Effector memory CD4-positive, alpha-beta T cell (primary cell): ENCODE measurements at places on chromosomes 13 and 19.
A peak's percentile ranks its signal among the peaks of the same experiment; 100 is the strongest.

DNA sequence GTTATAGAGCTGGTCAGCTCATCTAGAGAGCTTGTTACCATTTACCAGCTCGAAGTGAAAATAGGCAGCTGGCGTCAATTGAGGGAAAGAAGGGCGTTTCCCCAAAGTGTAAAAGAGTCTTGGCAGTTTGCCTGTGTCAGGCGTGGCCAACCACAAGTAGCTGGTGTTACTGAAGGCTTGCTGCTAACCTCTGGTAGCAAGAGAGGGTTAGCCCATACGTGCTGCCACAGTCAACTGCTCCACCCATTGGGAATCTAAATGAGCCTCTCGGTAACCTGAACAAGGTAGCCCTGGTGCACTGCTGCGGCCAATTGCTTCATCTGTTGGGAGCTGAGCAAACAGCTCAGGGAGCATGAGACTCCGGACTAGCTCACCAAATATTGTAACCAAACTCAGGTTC lies 314.9 kb upstream of the SLITRK5 start:
- DNase-seq: no peak

- DNase-seq: no peak
Measured at GRCh38 chr13:40047322-40047771, 391.9 kb downstream of the COG6 start.

DNA sequence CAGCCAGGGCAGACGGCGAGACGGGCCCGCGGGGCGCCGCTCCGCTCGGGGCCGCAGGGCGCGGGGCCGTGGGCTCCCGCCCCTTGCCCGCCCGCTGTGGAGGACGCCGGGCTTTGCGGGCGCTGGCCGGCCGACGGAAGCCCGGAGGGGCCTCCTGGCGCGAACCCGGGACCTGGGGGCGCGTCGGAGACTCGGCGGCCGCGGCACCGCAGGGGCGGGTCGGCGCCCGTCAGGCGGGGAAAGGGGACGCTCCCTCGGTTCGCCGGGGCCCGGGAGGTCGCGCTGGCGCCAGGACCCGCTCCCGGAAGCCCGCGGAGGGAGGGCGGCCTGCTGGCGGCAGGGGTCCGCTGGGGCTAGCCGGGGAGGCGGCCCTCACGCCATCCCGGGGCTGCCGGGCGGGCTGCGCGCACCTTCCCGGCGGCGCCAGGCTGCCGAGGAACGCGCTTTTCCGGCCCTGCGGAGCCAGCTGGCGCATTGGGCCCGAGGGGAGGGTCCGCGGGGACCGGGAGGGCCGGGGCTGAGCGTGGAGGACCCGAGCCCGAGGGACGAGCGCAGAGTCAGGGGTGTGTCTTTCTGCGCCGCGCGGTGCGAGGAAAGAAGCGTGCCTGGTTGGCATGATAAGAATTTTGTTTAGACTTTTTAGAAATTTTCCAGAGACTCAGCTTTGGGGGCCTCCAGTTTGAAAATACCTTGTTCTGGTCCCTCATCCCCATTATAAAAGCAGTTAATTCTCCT lies 511 bp downstream of the GARRE1 start:
- peak; percentile 11 for DNase-seq

- DNase-seq: no peak
Measured at GRCh38 chr19:29259153-29259552, 46.2 kb upstream of the UQCRFS1 start.

GRCh38 chr13:110415669-110416068 lies 108.6 kb downstream of the COL4A2 start:
- no peak for DNase-seq

DNA sequence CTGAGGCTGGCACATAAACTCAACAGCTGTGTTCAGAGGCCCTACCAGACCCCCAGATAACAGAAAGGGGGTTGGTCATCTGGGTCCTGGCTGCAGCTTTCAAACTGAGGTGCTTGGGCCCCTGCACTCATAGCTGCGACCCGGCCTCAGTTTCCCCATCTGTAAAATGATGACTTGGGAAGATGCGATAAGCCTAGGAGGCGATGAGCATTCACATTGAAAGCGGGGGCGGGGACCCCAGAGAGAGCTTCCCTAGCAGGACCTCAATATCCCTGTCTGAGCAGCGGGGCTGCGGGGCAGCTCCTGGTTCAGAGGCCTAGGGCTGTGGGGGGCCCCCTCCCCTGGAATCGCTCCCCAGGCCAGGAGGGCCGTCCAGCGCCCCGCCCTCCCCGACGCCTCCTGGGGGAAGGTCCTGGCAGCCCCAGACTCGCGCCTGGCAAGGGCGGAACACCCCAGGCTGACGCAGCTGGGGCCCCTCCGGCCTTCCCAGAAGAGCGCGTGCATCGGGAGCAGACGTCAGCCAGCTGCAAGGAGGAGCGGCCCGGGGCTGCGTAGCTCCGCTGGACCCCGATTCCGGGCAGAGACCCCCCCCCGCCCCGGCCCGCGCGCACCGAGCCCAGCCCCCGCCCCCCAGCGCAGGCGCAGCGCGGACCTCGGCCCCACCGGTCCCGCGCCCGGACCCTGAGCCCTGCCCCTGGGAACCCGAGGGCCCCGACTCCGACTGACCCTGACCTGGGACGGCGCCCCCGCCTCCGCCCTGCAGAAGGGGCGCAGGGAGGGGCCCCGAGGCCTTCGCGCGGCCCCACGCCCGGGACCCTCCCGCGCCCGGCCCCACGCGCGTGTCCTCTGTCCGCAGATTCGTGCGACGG lies 3.5 kb downstream of the FSTL3 start:
- no peak for DNase-seq

DNA sequence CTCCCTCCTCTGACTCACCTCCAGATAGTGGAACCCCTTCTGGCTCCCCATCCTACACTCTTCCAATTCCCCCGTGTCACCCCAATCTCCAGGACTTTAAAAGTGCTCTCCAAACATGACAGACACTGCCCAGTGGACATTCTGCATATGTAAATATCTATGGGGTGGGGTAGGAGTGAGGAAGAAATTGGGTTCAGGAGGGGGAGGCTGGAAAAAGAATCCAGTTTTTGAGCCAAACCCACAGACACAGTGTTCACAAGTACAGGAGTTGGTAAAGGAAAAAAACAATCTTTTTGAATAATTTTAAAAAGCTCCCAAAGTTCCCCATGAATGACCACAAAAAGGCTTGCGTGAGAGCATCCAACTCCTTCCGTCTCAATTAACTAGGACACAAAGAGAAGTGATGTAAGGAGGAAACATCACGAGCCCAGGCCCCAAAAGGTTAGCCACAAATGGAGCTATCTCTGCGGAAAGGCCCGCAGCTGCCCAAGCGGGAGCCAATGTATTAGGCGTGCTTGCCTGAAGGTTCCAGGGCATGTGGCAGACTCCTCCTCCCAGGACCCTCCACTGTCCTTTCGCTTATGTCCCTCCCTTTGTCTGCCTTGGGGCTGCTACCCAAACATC lies 18.0 kb downstream of the ZC3H4 start:
- DNase-seq: peak; percentile 25

DNA sequence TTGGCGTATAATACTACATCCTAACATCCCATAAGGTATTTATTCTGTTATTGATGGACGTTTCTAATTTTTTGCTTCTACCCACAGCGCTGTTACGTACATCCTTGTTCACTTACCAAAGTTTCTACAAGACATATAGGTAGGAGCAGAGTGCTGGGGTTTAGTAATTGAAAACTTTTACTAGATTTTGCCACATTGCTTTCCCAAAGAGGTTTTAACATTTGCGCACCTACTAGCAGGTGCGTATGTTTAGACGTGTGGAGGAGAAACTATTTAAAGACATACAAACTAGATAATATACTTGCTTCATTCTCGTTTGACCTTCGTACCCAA lies 559 bp upstream of the RPL21 start:
- no peak for DNase-seq

DNA sequence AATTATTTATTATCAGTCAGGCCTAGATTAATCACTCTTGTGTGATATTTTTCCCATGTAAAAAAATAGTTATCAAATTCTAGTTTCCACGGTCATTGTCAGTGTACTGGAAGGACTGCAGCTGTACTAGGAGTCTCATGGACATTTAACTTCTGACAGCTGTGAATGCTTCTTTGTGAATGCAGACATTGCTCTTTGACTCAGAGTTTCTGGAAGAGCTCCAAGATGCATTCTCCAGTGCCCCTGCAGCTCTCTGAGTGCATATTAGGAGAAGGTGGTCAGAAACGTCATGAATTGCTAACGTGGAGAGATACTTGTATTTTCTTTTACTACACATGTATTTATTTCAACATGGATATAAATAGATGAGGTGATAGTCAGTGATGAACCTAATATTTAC lies 9.7 kb upstream of the SLITRK5 start:
- DNase-seq: no peak

- DNase-seq: no peak
Measured at GRCh38 chr19:50514346-50515167, 844 bp upstream of the ASPDH start.

- no peak for DNase-seq
Measured at GRCh38 chr13:64591971-64592370, 2638.2 kb downstream of the PCDH9 start.
